ENCODE measurements at places on chromosomes 11 and 22. TPM values are rescaled to one million over a fixed set of nuclear protein-coding genes. Genes with fewer than 3 reads are reported as not detected.
A peak's percentile ranks its signal among the peaks of the same experiment; 100 is the strongest.

GRCh38 chr11:44017443-44018126, 30.2 kb upstream of the ACCSL start:
- DNase-seq = peak; percentile 72

DNA sequence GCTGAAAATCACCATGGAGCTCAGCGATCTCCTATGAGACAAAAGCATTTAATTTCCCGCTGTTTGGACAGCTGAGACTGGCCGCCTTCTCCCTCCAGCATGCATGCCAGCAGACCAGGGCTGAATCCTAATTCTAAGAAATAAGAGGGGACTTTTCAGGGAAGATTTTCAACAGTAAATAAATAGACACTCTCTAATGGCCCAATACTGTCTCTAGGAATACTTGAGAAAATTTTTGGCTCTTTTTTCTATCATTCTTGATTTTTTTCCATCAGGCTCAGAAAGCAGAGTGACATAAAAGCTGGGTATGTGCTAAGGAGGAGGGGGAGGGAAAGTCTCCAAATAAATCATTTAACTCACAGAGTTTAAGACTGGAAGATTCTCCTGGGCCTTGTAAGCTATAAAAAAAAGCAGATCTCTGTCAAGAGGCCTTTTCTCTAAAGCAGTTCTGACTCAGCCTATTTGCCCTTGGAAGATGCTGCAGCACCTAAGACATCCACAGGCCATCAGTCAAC, 17.6 kb upstream of the SPON1 start:
- no peak for DNase-seq

DNA sequence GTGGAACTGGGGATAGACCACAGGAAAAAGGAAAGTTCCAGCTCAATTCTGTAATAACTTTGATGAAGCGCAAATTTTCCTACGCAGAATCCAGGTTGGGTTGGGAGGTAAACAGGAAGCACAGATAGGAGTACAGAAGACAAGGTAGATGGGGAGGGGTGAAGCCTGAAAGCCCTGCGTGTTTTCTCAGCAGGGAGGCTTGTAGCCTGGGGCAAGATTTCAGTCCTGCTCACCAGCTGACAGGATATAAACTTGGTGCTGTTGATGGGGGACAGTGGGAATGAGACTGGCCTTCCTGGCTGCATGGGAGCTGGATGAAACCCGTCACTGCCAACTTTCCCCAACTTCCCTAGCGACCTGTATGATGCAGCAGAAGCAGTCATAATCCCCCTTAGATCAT, 114.9 kb downstream of the ARHGAP32 start:
- DNase-seq = no peak

The LRRN4CL gene
- 5.7 TPM for polyA plus RNA-seq

The PNPLA3 gene
- polyA plus RNA-seq = 0.27 TPM

The IMMP1L gene
- polyA plus RNA-seq = 57.0 TPM
